Activated naive CD8-positive, alpha-beta T cell treated with anti-CD3 and anti-CD28 coated beads for 36 hours (primary cell): ENCODE measurements at places on chromosomes 7 and 10. TPM values are rescaled to one million over a fixed set of nuclear protein-coding genes. Genes with fewer than 3 reads are reported as not detected.
A peak's percentile ranks its signal among the peaks of the same experiment; 100 is the strongest.

- H3K36me3 ChIP-seq: no peaks in the 10 kb centered on the region
- peaks cover 5% of the 10 kb centered on the region for H3K4me1 ChIP-seq
- H3K27ac ChIP-seq: no peak within 1 kb of the TSS
- peaks cover 65% of the 10 kb centered on the region for H3K27me3 ChIP-seq
- peak; percentile 25 for DNase-seq
These were observed at the start of gene DKK1 for GRCh38 chr10:52313933-52314821. Gene DKK1, plus strand, starts transcription at chr10:52314281. Its CDS starts 154 bp downstream, at chr10:52314435.

GRCh38 chr10:33377658-33378025 lies 43.2 kb upstream of the NRP1 start:
- peaks cover 8% of the 10 kb centered on the region for H3K27me3 ChIP-seq
- H3K4me3 ChIP-seq: no peak overlapping the region
- no peak for DNase-seq
- peaks cover 22% of the 10 kb centered on the region for H3K4me1 ChIP-seq
- peak overlapping the region; percentile 45 for H3K27ac ChIP-seq
- H3K36me3 ChIP-seq: no peaks in the 10 kb centered on the region

GRCh38 chr7:157904866-157905570 lies 568.2 kb downstream of the DNAJB6 start:
- DNase-seq: no peak
- no peak overlapping the region for H3K27ac ChIP-seq
- H3K4me1 ChIP-seq: no peaks in the 10 kb centered on the region
- H3K27me3 ChIP-seq: no peaks in the 10 kb centered on the region
- no peaks in the 10 kb centered on the region for H3K36me3 ChIP-seq
- H3K4me3 ChIP-seq: no peak overlapping the region

GRCh38 chr7:135313971-135314370 lies 80.3 kb downstream of the STRA8 start:
- no peaks in the 10 kb centered on the region for H3K36me3 ChIP-seq

- H3K27me3 ChIP-seq: no peaks in the 10 kb centered on the region
- H3K4me3 ChIP-seq: no peak overlapping the region
- H3K36me3 ChIP-seq: peaks cover 46% of the 10 kb centered on the region
These were observed 17.0 kb downstream of the STAM start for GRCh38 chr10:17660921-17661320.

DNA sequence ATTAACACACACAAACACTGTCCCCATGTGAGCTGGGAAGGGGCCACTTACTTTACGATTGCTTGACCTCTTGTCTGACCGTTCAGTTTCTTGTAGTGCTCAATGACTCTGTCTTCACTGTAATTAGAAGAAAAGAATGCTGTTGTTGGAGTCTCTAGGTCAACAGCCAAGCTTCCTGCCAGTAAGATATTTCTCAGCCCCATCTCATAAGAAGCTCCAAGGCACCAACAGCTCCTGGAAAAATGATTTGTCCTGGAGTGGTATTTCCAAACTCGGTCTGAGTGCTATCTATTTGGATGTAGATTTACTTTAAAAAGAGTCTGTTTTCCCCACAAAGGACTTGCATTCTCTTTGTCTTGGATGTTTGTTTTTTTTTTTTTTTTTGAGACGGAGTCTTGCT lies 153.7 kb downstream of the PRPF18 start:
- no peak for DNase-seq
- peaks cover 17% of the 10 kb centered on the region for H3K27me3 ChIP-seq
- peaks cover 5% of the 10 kb centered on the region for H3K4me1 ChIP-seq
- no peak overlapping the region for H3K4me3 ChIP-seq

DNA sequence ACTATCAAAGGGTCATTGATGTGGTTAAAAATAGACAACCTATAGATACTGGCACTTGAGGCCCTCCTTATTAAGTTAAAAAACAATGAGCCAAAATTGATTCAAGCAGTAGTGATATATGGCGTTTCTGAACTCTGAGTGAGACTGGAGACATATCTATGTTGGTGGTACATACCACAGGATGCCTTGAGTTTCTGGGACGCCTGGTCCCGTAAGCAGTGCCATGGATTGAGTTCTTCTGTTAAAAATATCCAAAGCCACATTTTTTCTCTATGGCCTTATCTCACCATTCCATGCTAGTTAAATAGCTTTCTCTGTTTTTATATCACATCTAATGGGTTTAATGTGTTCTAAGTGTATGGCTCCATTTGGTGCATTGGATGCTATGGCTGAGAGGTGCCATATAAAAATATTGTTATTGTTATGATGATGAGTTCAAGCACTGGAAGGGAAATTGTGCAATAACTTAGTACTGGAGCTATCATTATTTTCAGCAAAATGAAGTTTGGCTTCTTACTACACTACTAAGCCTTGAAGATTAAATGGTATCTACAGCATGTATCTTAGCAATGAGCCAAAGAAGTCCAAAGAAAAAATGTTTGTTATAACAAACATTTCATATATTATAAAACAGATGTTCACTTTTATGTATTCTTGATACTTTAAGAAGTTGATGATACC lies 713.9 kb downstream of the SUGCT start:
- H3K27ac ChIP-seq: no peak overlapping the region
- no peaks in the 10 kb centered on the region for H3K36me3 ChIP-seq

Gene FXYD4
- total RNA-seq: not detected

GRCh38 chr10:35089611-35090161 lies 455 bp downstream of the CUL2 start:
- H3K27me3 ChIP-seq: no peaks in the 10 kb centered on the region
- peak overlapping the region; percentile 91 for H3K4me3 ChIP-seq
- DNase-seq: no peak

Gene CTAGE8
- not detected for total RNA-seq

DNA sequence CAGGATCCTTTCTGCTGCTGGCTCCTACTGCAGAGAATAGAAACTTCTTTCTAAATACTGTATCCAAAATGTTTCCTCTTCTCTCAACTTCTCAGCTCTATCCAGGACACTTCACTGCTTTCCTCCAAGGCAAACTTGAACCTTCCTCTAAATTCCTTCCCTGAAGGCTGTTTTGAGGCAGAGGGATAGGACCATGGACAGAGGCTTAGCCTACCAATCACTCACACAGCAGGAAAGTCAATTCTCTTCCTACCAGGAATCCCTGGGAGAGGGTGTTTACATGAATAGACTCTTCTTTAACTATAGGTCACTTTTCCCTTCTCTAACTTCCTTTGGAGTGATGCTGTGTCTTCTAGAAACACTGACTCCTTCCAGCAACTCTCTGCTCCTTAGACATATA lies 115.6 kb upstream of the MKLN1 start:
- peaks cover 2% of the 10 kb centered on the region for H3K4me1 ChIP-seq
- DNase-seq: no peak
- no peak overlapping the region for H3K27ac ChIP-seq
- H3K4me3 ChIP-seq: no peak overlapping the region

GRCh38 chr10:72315611-72316385 lies 38.9 kb downstream of the DNAJB12 start:
- no peak overlapping the region for H3K4me3 ChIP-seq
- no peaks in the 10 kb centered on the region for H3K27me3 ChIP-seq
- H3K27ac ChIP-seq: peak overlapping the region; percentile 90
- H3K36me3 ChIP-seq: peaks cover 17% of the 10 kb centered on the region
- H3K4me1 ChIP-seq: peaks cover 55% of the 10 kb centered on the region

- no peak for DNase-seq
- no peak overlapping the region for H3K27ac ChIP-seq
- no peak overlapping the region for H3K4me3 ChIP-seq
- peaks cover 2% of the 10 kb centered on the region for H3K4me1 ChIP-seq
- H3K36me3 ChIP-seq: peaks cover 12% of the 10 kb centered on the region
- no peaks in the 10 kb centered on the region for H3K27me3 ChIP-seq
These were observed 22.8 kb downstream of the MAD1L1 start for GRCh38 chr7:2209961-2210323.

GRCh38 chr10:100913470-100913865 lies 705 bp downstream of the SLF2 start:
- peaks cover 33% of the 10 kb centered on the region for H3K4me1 ChIP-seq
- H3K4me3 ChIP-seq: peak overlapping the region; percentile 98
- peak overlapping the region; percentile 98 for H3K27ac ChIP-seq
- H3K36me3 ChIP-seq: peaks cover 15% of the 10 kb centered on the region
- DNase-seq: no peak

Gene TMEM72
- total RNA-seq: not detected

DNA sequence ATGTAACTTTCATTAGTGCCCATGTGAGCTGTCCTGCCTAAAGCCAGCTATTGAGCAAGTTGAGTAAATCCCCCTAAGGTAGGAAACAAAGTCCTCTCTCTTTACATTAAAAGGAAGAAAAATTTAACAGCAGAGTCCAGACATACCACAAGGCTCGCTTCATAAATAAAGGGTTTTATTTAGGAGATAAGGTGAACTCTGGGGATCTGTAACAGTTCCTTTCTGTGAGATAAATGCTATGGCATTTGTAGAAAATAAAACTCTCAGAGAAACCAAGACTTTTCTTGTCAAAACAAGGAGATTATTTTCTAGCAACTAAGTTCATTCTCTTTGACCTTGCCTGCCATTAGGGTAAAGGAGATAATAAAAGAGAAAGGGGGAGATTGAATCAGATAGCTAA lies 32.3 kb upstream of the LYZL1 start:
- H3K4me3 ChIP-seq: no peak overlapping the region
- no peaks in the 10 kb centered on the region for H3K36me3 ChIP-seq
- H3K4me1 ChIP-seq: no peaks in the 10 kb centered on the region
- H3K27me3 ChIP-seq: peaks cover 43% of the 10 kb centered on the region

Gene GPNMB
- total RNA-seq: 1.9 TPM

- no peaks in the 10 kb centered on the region for H3K4me1 ChIP-seq
- H3K27ac ChIP-seq: no peak overlapping the region
- no peak for DNase-seq
- H3K36me3 ChIP-seq: peaks cover 5% of the 10 kb centered on the region
- no peak overlapping the region for H3K4me3 ChIP-seq
- H3K27me3 ChIP-seq: no peaks in the 10 kb centered on the region
These were observed 126.2 kb downstream of the LHPP start for GRCh38 chr10:124587811-124588211.

Gene AKR1C4
- not detected for total RNA-seq

DNA sequence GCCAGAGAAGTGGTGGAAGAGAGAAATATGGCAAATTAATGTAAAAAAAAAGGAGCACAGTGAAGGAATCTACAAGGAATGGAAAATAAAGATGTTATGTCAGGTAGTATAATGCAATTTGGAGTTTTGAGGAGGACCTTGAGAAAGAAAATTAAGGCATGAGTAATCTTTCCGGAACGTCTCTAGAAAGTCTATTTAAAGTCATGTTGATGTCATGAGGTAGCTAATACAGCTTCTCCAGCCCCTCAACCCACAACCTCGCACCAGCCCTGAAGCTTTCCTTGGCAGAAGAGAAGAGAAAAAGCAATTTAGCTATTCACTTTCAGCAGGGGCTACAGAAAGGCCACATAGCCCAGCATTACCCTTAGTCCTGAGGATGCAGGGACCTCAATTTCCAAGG lies 22.5 kb downstream of the TRDMT1 start:
- no peak for DNase-seq
- H3K27ac ChIP-seq: no peak overlapping the region
- H3K4me1 ChIP-seq: peaks cover 33% of the 10 kb centered on the region
- H3K36me3 ChIP-seq: peaks cover 2% of the 10 kb centered on the region
- H3K4me3 ChIP-seq: no peak overlapping the region
- no peaks in the 10 kb centered on the region for H3K27me3 ChIP-seq

DNA sequence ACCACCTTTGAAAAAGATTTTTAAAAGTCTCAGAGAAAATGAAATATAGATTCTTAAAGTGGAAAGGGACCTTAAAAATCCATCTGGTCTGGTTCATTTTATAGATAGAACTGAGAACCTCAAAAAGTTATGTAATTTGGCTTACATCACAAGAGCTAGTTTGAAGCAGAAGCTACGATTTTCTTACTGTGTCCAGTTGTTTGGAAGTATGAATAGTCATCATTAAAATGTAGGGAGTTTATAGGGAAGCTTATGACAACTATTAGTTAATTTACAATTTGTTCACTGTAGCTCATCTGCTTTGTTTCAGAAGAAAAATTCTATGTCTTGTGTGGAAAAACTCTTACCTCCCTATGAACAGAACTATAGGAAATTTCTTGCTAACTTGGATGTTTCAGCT lies 26.9 kb downstream of the ZEB1 start:
- H3K4me1 ChIP-seq: peaks cover 60% of the 10 kb centered on the region
- H3K27me3 ChIP-seq: no peaks in the 10 kb centered on the region
- no peak overlapping the region for H3K27ac ChIP-seq
- no peak for DNase-seq

DNA sequence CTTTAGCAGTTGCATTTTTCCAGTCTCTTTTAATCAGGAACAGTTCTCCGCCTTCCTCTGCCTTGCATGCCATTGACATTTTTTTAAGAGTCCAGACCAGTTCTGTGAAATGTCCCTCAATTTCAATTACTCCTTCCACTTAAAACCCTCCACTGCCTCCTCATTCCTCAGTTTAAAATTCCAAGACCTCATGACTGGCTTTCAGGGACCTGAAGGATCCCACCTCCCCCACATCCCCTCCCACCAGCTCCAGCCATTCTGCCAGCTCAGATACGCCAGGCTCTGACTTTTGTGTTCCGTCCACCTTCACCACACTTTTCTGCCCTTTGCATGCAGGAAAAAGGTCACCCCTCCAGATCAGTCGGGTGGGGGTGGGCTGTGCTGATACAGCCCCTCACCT lies 8.7 kb downstream of the TNRC18 start:
- H3K27me3 ChIP-seq: peaks cover 58% of the 10 kb centered on the region
- H3K4me1 ChIP-seq: peaks cover 9% of the 10 kb centered on the region
- H3K4me3 ChIP-seq: no peak overlapping the region
- no peak for DNase-seq
- H3K36me3 ChIP-seq: no peaks in the 10 kb centered on the region

Gene TUBAL3
- total RNA-seq: not detected

Gene SPDYE5
- not detected for total RNA-seq

GRCh38 chr7:103764901-103765300 lies 224.6 kb downstream of the RELN start:
- H3K4me1 ChIP-seq: no peaks in the 10 kb centered on the region
- no peak overlapping the region for H3K27ac ChIP-seq
- no peak for DNase-seq
- no peak overlapping the region for H3K4me3 ChIP-seq

- no peak overlapping the region for H3K27ac ChIP-seq
- no peaks in the 10 kb centered on the region for H3K27me3 ChIP-seq
- no peak overlapping the region for H3K4me3 ChIP-seq
- H3K4me1 ChIP-seq: peaks cover 5% of the 10 kb centered on the region
- H3K36me3 ChIP-seq: no peaks in the 10 kb centered on the region
These were observed 20.8 kb upstream of the PRTFDC1 start for GRCh38 chr10:24973163-24973562.

Gene ANKRD2
- total RNA-seq: not detected

DNA sequence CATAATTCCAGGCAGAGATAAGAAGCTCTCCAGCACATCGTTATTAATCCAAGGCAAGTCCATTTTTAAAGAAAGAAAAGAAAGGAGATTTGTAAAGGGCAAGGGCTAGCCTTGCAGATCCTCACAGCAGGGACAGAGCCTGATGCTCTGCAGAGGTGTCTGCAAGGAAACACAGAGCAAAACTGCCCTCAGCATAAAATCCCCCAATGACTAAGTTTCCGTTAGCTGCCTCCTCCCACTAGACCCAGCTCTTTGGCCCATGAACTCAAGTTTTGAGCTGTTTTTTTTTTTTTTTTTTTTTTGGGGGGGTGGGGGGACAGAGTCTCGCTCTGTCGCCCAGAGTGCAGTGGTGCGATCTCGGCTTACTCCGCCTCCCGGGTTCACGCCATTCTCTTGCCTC lies 300.7 kb downstream of the MTERF1 start:
- H3K27me3 ChIP-seq: no peaks in the 10 kb centered on the region
- H3K4me3 ChIP-seq: no peak overlapping the region
- H3K27ac ChIP-seq: no peak overlapping the region
- H3K4me1 ChIP-seq: no peaks in the 10 kb centered on the region
- peaks cover 6% of the 10 kb centered on the region for H3K36me3 ChIP-seq
